ENCODE measurements at places on chromosomes 3 and 15.
A peak's percentile ranks its signal among the peaks of the same experiment; 100 is the strongest.

- DNase-seq: no peak
These were observed 100.7 kb upstream of the SLC4A7 start for GRCh38 chr3:27584874-27585273.

DNA sequence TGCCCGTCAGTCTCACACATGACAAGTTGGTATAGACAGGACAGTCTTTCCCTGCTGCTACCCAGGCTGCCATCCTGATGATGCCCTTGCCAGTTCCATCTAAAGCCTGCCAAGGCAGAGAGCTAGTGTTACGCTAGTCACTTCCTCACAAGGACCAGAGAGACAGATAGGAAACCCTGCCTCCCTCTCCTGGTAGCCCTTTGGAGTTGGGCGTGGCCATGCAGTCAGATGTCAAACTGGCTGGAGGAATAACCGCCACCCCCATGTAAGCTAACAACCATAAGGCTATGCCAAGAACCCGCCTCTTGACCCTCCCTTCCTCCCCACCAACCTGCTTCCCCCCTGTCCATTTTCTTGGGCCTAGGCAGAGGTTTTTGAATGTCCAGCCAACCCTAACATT, 2.8 kb downstream of the TMEM115 start:
- peak; percentile 60 for DNase-seq

GRCh38 chr3:98733812-98734281, 29.3 kb upstream of the ST3GAL6 start:
- DNase-seq: peak; percentile 51

DNA sequence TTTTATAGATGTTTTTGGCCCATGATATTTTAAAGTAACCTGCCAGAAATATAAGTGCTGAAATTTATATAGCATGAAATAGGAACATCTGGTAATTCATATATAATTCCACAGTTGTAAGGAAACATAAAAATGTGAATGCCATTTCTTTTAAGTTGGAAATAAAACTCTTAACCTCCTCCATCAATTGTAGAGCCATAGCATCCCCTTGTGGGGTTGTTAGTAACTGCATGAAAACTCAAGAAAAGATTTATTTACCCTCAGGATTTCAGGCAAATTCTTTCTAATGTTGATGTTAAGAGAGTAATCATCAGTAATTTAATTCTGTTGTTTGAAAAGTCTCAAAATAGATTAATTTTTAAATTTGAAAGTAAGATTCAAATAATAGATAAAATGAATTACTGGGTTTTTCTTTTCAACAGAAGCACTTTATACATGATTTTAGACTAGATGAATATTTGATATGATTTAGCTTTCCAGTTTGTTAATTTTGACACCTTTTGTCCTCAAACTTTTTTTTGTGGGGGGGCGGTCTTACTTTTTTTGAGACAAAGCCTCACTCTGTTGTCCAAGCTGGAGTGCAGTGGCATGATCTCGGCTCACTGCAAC, 74.7 kb downstream of the RASA2 start:
- peak; percentile 75 for DNase-seq

Data from NB4 (cell line).